ENCODE measurements at places on chromosomes 6 and 20.
A peak's percentile ranks its signal among the peaks of the same experiment; 100 is the strongest.

DNA sequence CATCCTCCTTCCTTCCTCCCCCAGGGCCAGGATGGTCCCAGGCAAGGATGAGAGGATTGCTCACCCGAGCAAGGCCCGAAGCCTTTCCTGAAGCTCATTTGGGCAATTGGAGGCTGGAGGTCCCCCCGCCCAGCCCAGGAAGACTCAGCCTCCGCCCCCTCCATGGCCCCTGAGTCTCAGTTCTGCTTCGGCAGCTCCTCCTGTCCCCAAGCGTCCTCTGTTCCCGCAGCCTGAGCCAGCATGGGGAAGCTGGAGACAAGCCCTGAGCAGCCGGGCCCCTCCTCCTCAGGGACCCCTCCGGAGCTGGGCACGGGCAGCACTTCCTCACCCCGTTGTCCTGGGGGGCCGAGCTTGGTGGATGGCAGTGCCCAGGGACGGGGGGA, 26.0 kb downstream of the SLC17A9 start:
- DNase-seq, result no peak

GRCh38 chr6:44057931-44058616, 69.2 kb downstream of the MRPL14 start:
- no peak for DNase-seq

DNA sequence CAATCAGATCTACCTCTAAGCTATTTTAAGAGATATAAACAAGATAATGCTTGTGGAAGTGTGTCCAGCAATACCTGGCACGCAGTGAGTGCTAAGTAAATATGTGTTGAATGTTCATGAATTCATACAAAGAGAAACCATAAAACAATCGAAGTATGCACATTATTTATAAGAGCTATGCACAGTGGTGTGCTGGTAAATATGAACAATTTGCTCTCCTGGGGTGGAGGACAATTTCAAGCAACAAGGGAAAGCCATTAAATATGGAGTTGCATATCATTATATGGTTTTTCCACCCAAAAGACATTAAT, 526.6 kb upstream of the MARCKS start:
- DNase-seq, result no peak

DNA sequence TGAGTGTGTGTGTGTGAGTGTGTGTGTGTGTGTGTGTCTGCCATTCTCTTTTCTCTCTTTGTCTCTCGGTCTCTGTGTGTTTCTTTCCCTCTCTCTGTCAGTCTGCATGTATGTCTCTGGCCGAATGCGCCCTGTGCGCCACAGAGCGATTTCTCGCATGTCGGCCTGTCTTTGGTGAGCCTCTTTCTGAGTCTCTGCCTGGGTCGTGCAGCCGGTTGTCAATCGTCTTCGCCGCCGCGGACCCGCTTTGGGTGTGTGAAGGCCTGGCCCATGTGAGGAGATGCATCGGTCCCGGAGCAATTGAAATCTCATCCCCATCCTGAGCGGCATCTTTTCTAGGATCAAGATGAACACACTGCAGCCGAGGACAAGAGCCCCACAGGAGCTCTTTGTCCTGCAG, 1567.2 kb upstream of the DEFB115 start:
- DNase-seq, result no peak

DNA sequence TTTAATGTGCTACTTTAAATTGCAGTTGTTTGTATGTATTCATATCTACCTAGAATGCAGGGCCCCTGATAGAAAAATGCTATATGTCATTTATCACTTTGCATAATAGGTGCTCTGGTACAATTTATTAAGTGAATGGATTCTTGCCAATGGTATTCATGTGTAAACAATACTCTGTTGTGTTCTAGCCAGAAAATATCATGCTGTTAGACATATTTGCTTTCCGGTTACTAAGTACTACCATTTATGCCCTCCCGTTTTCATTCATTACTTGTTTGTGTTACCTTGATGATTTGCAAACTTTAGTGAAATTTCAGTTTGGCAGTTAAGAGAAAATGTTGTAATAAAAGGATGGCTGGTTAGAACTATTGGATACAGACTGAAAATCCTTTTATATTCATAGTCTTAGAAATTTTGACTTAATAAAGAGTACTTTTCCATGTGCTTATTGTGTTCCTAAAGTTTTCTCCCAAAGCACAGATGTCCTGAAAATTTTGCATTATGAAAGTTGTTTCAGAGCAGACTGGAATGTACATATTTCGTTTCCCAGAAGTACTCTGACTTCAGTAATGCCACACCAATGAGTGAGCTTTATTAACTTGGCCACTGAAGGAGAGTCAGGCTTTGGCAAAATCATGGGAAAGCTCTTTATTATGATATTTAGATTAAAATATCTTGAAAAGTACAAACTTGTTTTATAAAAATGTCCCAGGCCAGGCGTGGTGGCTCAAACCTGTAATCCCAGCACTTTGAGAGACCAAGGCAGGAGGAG, 31.5 kb downstream of the RPF2 start:
- no peak for DNase-seq

GRCh38 chr6:111770263-111771093, 102.8 kb downstream of the FYN start:
- no peak for DNase-seq

DNA sequence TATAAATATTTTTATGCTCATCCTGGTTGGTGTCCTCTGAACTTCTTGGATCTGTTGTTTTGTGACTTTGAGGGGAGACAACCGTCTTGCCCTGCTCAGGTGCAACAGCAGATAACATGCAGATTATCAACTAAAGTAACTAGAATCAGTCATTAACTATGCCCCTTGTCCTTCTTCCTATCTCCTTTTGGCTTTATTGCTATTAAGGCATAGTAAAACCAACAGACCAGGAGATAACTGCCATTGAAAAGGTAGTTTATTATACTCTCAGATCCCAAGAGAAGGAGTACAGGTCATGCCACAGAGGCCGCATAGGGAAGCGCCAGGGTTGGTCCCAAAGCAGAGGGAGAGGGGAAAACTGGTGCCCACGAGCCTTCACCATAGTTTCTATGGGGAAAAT, 418.2 kb downstream of the GJA1 start:
- no peak for DNase-seq

DNA sequence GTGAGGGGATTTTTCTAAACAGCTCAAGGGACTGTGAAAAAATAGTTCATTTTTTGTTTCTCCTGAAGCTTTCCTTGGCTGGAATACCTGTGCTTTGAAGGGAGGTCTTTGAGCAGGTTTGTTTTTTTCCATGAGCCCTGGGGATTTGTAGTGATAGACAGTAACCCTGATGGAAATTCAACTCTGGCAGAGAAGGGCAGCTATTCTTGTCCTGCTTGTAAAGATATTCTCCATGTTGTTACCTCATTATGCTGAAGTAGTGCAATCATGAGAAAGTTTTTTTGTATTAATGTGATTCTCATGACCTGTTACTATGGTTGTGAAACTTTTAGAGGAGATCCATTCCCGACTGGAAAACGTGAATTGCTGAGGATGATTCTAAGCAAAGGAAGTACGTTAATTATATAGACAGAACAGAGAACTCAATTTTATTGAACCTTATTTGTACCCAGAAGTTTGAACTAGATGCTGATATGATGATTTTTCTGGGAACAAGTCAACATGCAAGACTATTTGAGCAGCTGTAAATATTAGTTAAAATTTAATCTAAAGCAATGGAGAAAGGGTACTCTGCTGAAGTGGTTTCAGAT, 12.5 kb downstream of the UTRN start:
- DNase-seq, result no peak

- no peak for DNase-seq
Observed at GRCh38 chr20:25457886-25458680, 50.6 kb downstream of the GINS1 start.

DNA sequence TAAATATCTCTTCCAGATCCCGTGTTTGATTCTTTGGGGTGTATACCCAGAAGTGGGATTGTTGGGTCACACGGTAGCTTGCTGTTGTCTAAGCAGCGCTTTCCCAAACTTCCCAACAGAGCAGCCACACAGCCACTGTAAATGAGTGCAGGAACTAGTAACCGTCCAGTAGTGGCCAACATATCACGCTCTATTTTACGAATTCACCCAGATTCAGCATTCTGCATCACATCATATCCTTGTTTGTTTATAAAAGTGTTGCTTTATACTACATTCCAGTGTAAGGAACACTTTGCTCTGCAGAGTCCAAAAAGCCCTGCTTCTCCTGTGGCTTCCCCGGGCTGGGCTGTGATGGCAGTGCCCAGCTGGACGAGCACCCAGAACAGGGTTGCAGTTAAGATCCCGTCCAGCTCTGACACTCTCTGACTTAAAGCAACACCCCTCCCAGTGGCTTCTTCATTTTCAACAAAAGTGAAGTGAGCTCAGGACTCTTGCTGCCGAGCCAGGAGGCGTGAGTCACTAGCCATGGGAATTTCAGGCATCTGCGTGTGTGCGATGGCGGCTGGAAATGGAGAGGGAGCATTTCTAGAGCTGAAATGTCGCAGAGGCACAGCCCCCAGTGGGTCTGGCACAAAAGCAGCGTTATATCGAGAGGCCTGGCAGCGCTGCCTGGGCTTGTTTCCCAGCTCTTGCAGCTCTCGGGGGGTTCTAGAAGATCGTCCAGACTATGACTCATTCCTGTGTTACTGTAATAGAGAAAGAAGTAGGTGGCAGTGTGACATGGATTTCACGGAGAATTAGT, 216.3 kb upstream of the ECI2 start:
- DNase-seq, result no peak

GRCh38 chr6:15897063-15897876, 231.6 kb upstream of the MYLIP start:
- no peak for DNase-seq

DNA sequence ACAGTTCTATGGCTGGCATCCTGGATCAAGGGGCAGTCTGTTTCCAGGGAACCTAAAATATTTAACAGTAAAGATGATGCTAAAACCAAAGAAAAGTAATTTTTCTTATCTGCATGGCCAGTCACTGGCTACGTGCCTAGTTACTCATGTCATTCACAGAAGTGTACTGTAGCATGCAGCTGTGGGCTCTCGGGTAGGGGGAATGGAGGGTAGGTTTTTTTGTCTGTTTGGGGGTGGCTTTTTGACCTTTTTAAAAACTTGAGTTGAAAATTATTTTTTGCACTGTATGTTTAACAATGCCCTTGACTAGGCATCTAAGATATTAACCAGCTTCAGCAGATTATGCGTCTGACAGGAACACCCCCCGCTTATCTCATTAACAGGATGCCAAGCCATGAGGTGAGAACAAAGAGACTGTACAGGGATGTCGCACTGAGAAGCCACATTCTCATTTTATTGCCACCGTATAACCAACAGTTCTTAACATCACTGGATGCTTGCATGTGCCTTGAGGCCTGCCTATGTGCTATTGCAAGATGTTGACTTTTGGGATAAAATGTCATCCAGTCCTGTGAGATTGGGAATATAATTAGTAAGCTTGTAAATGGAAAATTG, 30.3 kb upstream of the MAPK13 start:
- DNase-seq, result no peak

- DNase-seq, result no peak
Observed at GRCh38 chr6:5514353-5514752, 253.0 kb downstream of the FARS2 start.

DNA sequence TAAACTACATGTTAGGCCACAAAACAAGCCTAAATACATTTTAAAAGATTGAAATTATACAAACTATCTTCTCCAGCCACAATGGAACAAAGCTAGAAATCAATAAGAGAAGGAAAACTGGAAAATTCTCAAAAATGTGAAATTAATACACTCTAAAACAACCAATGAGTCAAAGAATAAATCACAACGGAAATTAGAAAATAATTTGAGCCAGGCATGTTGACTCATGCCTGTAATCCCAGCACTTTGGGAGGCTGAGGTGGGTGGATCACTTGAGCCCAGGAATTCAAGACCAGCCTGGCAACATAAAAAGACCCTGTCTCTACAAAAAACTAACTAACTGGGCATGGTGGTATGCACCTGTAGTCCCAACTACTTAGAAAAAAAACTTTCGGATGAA, 6.3 kb upstream of the WFDC13 start:
- no peak for DNase-seq

DNA sequence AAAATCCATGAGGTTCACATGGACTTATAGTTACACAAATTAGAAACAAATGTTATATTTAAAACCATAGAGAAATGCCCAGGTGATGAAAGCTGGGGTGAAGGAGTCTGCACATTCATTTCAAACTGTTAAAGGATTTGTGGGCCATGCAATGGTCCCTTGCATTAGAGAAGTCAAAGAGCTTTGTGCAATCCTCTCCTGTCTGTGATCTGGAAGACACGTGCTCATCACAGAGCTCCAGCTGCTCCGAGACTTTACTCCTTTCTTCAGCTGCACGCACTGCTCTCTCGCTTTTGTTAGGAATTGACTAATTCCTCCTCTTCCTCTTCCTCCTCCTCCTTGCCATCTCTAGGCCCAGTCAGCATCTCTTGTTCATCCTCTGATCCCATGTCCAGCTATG, 4.1 kb upstream of the AIF1 start:
- DNase-seq, result no peak

- DNase-seq, result no peak
Observed at GRCh38 chr20:54346276-54346675, 129.1 kb upstream of the DOK5 start.

- peak; percentile 52 for DNase-seq
Observed at GRCh38 chr6:3610921-3611320, 140.6 kb downstream of the PXDC1 start.

GRCh38 chr6:128167552-128167951, 266.7 kb upstream of the THEMIS start:
- no peak for DNase-seq

Data from NCI-H2171 (cell line).